ENCODE measurements at places on chromosomes 1 and 21. TPM values are rescaled to one million over a fixed set of nuclear protein-coding genes. Genes with fewer than 3 reads are reported as not detected.

USH2A gene
- 3.6 TPM for total RNA-seq

COL11A1 gene
- not detected for total RNA-seq

- H3K4me1 ChIP-seq, result peaks cover 16% of the 10 kb centered on the region
- H3K27me3 ChIP-seq, result no peaks in the 10 kb centered on the region
- H3K27ac ChIP-seq, result no peak overlapping the region
- no peaks in the 10 kb centered on the region for H3K36me3 ChIP-seq
- DNase-seq, result peak; percentile 13
- no peak overlapping the region for H3K4me3 ChIP-seq
Observed at GRCh38 chr21:45334134-45334533, 46.4 kb upstream of the POFUT2 start.

GRCh38 chr1:82927753-82928152, 1071.2 kb downstream of the TTLL7 start:
- H3K27me3 ChIP-seq, result no peaks in the 10 kb centered on the region
- peaks cover 12% of the 10 kb centered on the region for H3K4me1 ChIP-seq
- H3K4me3 ChIP-seq, result no peak overlapping the region
- no peaks in the 10 kb centered on the region for H3K36me3 ChIP-seq
- H3K27ac ChIP-seq, result no peak overlapping the region
- no peak for DNase-seq

RGS1 gene
- 0.74 TPM for total RNA-seq

DCST1 gene
- not detected for total RNA-seq

DNA sequence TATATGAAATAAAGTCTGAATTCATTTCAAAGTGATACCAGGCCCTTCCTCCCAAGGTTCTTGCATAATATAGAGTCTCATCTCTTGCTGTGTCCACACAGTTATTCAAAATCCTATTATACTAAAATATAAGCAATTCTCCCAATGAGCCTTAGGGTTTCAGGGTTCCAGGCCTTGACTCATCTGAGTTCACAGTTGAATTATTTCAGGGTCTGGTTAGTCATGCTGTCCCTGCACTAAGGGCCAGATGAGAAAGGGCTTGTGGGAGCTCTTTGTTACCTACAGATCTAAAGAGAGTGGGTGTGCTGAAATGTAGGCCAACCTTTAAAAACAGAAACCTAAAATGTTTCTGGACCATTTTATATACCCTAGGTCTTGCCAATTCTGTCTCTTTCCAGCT, 337.5 kb upstream of the LRRC7 start:
- H3K36me3 ChIP-seq, result no peaks in the 10 kb centered on the region
- no peaks in the 10 kb centered on the region for H3K27me3 ChIP-seq
- H3K4me3 ChIP-seq, result no peak overlapping the region
- no peaks in the 10 kb centered on the region for H3K4me1 ChIP-seq

- H3K27me3 ChIP-seq, result peaks cover 31% of the 10 kb centered on the region
- H3K4me1 ChIP-seq, result no peaks in the 10 kb centered on the region
- no peak for DNase-seq
- H3K36me3 ChIP-seq, result no peaks in the 10 kb centered on the region
Observed at GRCh38 chr1:241536969-241537368, 4.8 kb downstream of the KMO start.

DNA sequence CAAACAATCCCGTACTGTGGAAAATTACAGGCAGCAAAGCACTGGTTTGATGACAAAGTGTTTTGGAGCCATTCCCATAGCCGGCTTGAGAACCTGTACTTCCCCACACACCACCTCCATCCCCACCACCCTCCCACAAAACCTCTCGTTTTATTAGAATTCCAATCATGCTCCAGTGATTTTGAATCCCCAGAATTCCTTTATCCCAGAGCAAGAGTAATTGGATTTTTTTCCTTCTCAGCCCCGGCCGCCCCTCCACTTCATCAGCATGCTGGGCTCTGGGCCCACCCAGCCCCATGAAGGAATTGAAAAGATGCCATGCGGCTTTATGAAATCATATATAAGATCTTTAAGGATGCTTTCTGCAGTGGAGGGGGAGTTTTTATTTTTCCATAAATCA, 136.6 kb downstream of the OMA1 start:
- H3K4me3 ChIP-seq, result no peak overlapping the region
- H3K4me1 ChIP-seq, result no peaks in the 10 kb centered on the region
- no peaks in the 10 kb centered on the region for H3K36me3 ChIP-seq
- no peak overlapping the region for H3K27ac ChIP-seq
- H3K27me3 ChIP-seq, result no peaks in the 10 kb centered on the region

- peaks cover 10% of the 10 kb centered on the region for H3K27me3 ChIP-seq
- H3K27ac ChIP-seq, result no peak overlapping the region
- no peak for DNase-seq
- H3K36me3 ChIP-seq, result no peaks in the 10 kb centered on the region
- no peak overlapping the region for H3K4me3 ChIP-seq
- peaks cover 20% of the 10 kb centered on the region for H3K4me1 ChIP-seq
Observed at GRCh38 chr21:35252831-35253230, 203.7 kb upstream of the RUNX1 start.

DNA sequence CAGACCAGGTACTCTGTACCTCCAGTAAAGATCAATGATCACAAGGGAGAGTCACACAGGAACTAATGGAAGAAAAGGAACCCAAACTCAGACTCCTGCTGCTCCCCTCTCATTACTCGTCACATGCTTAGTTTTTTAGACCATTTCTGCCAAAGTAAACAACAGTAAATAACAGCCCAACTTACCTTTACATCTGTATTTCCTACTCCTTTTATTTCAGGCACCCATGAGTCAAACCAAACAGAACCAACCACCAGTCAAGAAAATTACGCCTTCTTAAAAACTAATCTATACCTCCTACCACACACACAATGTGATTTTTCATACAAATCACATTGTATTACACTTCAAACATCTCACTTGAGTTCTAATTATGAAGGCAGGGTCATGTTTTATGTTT, 61.4 kb upstream of the HTR1D start:
- H3K36me3 ChIP-seq, result peaks cover 29% of the 10 kb centered on the region
- no peak overlapping the region for H3K4me3 ChIP-seq
- peaks cover 9% of the 10 kb centered on the region for H3K27me3 ChIP-seq
- H3K4me1 ChIP-seq, result peaks cover 6% of the 10 kb centered on the region

MYBPH gene
- total RNA-seq, result not detected

GBP5 gene
- 0.44 TPM for total RNA-seq

- H3K27me3 ChIP-seq, result peaks cover 8% of the 10 kb centered on the region
- no peak overlapping the region for H3K27ac ChIP-seq
- no peaks in the 10 kb centered on the region for H3K4me1 ChIP-seq
- no peak overlapping the region for H3K4me3 ChIP-seq
- no peak for DNase-seq
Observed at GRCh38 chr1:160733898-160734297, 5.1 kb upstream of the SLAMF7 start.

GRCh38 chr1:203353486-203353885, 2.6 kb upstream of the FMOD start:
- H3K27ac ChIP-seq, result no peak overlapping the region
- no peak for DNase-seq
- H3K36me3 ChIP-seq, result no peaks in the 10 kb centered on the region

- H3K4me1 ChIP-seq, result no peaks in the 10 kb centered on the region
- DNase-seq, result no peak
- H3K4me3 ChIP-seq, result no peak overlapping the region
- no peaks in the 10 kb centered on the region for H3K36me3 ChIP-seq
- no peaks in the 10 kb centered on the region for H3K27me3 ChIP-seq
Observed at GRCh38 chr21:22125581-22125980, 1127.4 kb downstream of the NCAM2 start.

GRCh38 chr1:14945132-14946010, 208.2 kb upstream of the TMEM51 start:
- H3K36me3 ChIP-seq, result no peaks in the 10 kb centered on the region
- H3K4me3 ChIP-seq, result peak overlapping the region; percentile 46
- peak; percentile 49 for DNase-seq
- H3K27ac ChIP-seq, result peak overlapping the region; percentile 82
- H3K4me1 ChIP-seq, result peaks cover 67% of the 10 kb centered on the region
- H3K27me3 ChIP-seq, result no peaks in the 10 kb centered on the region

DNA sequence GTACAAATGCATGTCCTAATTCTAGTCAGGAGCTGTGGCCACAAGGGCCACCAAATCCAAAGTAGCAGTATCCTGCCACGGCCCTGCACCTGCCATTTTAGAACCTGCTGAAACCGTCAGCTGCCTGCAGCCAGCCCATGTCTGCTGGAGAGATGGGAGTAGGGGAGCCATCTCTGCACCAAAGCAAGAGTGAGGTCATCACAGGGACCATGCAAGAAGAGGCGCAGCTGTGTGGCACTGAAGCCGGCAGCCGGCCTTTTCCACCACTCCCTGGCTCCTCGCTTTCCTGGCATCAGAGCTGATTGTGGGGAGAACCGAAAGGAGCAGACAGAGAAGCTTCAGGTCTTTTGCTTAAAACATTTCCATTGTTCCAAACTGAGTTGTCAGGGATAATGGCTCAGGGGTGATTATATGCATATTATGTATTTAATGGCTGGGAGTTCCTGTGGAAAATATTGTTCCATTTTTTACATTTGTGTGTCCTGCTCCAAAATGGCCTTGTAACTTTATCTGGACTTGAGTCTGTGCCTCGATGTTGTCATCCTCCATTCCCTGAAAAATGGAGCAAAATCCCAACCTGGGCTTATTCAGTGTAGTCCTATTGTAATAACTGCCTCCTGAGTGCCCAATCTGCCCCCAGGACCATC, 18.7 kb upstream of the NBL1 start:
- H3K27ac ChIP-seq, result no peak overlapping the region
- DNase-seq, result no peak
- H3K36me3 ChIP-seq, result peaks cover 70% of the 10 kb centered on the region
- H3K4me3 ChIP-seq, result no peak overlapping the region

GRCh38 chr21:44325386-44326271, 13.6 kb downstream of the CFAP410 start:
- peaks cover 65% of the 10 kb centered on the region for H3K36me3 ChIP-seq
- DNase-seq, result no peak
- no peak overlapping the region for H3K4me3 ChIP-seq
- no peaks in the 10 kb centered on the region for H3K27me3 ChIP-seq

- no peaks in the 10 kb centered on the region for H3K27me3 ChIP-seq
- no peak for DNase-seq
- H3K27ac ChIP-seq, result no peak overlapping the region
- no peaks in the 10 kb centered on the region for H3K36me3 ChIP-seq
- no peak overlapping the region for H3K4me3 ChIP-seq
- peaks cover 13% of the 10 kb centered on the region for H3K4me1 ChIP-seq
Observed at GRCh38 chr1:68327414-68327813, 95.1 kb upstream of the WLS start.

GRCh38 chr1:198681252-198681651, 42.4 kb downstream of the PTPRC start:
- DNase-seq, result no peak
- no peaks in the 10 kb centered on the region for H3K27me3 ChIP-seq
- H3K36me3 ChIP-seq, result no peaks in the 10 kb centered on the region
- no peaks in the 10 kb centered on the region for H3K4me1 ChIP-seq

DNA sequence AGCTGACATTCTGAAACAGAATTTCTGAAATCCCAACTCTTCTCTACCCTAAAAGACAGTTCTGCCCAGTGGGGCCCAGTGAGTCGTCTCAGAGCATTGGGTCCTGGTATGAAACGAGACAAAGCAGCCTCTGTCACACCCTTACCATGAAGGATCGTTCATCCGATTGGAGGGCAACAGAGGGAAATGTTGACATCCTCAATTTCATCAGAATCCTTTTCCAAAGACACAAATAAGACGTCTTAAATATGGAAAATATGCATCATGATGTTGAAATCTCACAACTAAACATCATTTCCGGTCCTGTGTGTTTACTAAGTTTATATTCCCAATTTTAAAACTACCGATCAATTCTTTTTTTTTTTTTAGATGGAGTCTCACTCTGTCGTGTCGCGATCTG, 112.1 kb upstream of the SLC45A1 start:
- H3K27ac ChIP-seq, result no peak overlapping the region
- no peaks in the 10 kb centered on the region for H3K36me3 ChIP-seq
- peaks cover 9% of the 10 kb centered on the region for H3K27me3 ChIP-seq

LCK gene
- 0.63 TPM for total RNA-seq

DNA sequence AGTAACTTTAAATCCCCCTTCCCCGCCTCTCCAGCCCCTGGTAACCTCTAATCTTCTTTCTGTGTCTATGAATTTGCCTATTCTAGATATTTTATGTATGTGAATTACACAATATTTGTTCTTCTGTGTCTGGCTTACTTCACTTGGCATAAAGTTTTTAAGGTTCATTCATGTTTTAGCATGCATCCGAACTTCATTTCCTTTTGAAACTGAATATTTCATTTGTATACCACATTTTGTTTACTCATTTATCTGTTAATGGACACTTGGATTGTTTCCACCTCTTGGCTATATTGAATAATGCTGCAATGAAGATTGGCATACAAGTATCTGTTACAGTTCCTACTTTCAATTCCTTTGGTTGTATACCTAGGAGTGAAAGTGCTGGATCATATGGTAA, 205.3 kb downstream of the TM2D1 start:
- no peak overlapping the region for H3K4me3 ChIP-seq
- H3K27me3 ChIP-seq, result no peaks in the 10 kb centered on the region
- no peak overlapping the region for H3K27ac ChIP-seq
- no peak for DNase-seq

TFB2M gene
- total RNA-seq, result 18.3 TPM

DNA sequence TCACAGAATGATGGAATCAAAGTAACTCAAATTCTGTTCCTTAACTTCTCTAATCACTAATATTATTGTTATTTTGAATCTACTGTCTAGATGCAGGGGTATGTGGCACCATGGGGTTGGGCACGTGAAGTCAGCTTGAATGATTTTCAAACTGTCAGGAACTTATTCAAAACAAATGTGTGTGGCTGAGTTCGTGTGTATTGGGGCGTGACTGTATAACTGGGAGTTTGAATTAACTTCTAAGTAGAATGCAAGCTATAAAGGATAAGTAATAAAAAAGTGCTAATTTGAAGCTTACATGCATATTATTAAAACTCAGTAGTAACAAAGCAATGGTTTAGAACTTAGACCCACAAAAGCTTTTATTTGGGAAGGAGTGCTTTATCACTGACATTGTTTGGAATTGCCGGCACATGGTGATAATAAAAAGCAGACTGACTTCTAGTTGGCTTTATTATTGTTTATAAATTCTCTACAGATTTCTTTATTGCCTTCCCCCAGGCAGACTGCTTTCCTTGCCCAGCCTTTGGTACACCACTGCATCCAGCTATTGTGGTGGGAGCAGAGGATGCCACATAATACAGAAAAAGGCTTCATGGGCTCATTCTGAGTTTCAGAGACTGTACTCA, 84.3 kb downstream of the TENT5C start:
- H3K27me3 ChIP-seq, result no peaks in the 10 kb centered on the region
- H3K4me3 ChIP-seq, result no peak overlapping the region
- no peak for DNase-seq
- H3K27ac ChIP-seq, result no peak overlapping the region

DNA sequence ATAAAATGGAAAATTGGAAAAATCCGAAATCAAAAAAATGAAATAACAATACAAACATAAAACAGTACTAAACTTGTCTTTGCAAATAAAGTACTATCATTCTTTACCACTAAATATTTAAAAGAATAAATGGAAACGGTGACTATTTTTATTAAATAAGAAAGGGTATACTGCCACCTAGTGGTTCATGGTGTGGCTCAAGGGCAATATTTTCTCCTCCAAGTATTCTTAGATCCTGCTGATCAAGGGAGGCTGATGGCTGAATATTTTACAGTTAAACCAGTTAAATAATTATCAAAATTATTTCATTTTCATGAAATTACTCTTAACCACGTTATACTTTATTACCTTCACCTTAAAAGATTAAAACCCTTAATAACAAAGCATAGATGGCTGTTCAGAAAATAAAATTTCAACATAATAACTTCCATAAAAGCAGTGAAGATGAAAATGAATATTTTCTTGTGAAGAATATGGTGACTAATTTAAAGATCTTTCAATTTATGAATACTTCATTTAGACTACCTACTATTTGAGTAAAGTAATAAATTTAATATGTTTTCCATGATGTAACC, 1793.9 kb downstream of the NCAM2 start:
- no peaks in the 10 kb centered on the region for H3K36me3 ChIP-seq
- no peak overlapping the region for H3K4me3 ChIP-seq
- peaks cover 4% of the 10 kb centered on the region for H3K27me3 ChIP-seq
- no peak overlapping the region for H3K27ac ChIP-seq

LENEP gene
- total RNA-seq, result not detected
